Neural progenitor cell (in vitro differentiated cells): ENCODE measurements at places on chromosomes 2 and 18.

DNA sequence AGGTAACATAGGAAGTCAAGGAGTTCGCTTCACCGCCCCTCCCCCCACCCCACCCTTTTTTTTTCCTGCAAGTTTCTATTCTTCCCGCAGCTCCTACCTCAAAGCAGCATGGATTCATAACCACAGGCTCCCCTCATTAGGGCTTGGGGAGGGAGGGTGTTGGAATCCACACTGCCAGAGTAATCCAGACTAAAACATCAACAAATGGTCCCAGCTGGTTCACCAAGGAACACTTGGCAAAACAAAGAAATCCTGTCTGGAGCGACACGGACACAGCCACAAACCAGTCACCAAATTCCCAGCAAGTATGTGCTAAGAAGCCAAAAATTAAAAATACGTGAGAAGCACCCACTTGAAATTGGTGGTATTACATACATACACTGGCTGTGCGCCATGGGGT lies 106.9 kb upstream of the PPP1CB start:
- no peak for DNase-seq

DNA sequence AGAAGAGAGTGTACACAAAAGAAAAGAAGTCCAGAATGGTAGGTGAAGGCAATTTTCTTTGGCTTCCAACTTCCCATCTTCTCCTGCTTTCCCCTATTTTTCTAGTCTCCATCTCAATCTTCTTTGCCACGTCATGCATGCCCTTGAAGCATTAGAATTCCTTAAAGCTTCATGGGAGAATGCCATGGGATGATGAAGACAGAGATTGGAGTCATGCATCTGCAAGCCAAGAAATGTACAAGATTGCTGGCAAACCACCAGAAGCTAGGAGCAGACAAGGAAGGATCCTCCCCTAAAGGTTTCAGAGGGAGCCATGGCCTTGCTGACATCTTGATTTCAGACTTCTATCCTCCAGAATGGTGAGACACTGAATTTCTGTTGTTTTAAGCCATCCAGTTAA lies 305.9 kb downstream of the HRH4 start:
- DNase-seq = no peak

DNA sequence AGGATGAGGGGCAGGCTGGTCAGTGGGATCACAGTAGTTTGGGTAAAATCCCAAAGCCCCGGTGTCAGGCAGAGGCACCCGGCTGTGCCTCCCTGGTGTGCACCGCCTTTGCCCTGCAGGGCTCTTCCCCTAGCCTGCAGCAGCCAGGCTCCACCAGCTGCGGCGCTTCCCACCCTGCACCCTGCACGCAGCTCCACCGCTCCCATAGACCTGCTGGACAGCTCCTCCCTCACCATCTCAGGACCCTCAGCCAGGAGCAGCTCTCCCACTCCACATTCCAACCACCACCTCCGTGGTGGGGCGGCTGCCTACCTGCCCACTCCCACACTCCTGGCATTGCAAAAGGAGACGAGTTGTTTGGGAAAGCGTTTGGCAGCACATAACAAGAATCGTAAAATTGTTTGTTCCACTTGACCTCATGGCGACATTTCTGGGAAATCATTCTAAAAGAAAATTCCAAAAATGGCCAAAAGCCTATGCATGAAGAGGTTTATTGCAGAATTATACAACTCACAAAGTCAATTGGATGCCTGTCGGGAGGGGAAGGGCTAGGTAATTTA lies 287.4 kb upstream of the HDAC4 start:
- no peak for DNase-seq

DNA sequence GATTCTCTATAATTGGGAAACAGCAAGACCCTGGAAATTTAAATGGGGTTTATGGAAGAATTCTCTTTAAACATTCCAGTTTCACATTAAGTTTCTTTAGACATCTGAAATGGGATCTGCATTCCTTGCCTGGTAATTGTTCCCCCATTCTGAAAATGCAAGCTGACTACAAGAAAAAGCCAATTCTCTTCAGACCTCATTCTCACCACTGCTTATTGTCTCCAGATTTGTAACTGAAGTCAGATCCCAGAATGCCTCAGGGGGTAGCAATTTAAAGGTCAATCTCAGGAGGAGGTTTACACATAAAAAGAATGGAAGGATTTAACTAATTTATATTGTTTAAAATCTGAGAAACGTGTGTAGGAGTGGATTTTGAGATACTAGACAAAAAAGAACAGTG lies 41.2 kb downstream of the COL3A1 start:
- DNase-seq = peak; percentile 47

- DNase-seq = no peak
These were observed 88.2 kb downstream of the DTNB start for GRCh38 chr2:25585189-25585588.

- DNase-seq = no peak
These were observed 28.8 kb upstream of the TBC1D8 start for GRCh38 chr2:101179982-101180381.

DNA sequence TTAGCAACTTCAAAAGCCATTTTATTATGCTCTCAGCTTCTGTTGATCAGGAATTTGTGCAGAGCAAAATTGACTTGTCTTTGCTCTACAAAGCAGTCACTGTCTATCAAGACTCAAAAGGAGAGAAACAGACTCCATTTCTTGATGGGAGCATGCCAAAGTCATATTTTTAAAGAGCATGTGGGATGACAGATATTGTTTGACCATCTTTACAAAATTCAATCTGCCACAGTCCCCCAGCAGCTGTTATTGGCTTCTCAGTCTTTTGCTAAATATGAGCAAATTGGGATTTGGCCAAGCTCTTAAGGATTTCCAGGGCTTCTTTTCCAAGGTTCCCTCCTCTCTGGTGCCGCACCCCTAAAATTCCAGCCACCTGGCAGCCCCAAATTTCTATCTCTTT lies 67.9 kb downstream of the TEX51 start:
- DNase-seq = no peak

- no peak for DNase-seq
These were observed 621.2 kb downstream of the MBD2 start for GRCh38 chr18:53603276-53603675.

- DNase-seq = peak; percentile 48
These were observed 4.7 kb downstream of the CDK5R2 start for GRCh38 chr2:218964041-218964771.

- DNase-seq = no peak
These were observed 5.3 kb upstream of the TYMS start for GRCh38 chr18:652131-652530.

DNA sequence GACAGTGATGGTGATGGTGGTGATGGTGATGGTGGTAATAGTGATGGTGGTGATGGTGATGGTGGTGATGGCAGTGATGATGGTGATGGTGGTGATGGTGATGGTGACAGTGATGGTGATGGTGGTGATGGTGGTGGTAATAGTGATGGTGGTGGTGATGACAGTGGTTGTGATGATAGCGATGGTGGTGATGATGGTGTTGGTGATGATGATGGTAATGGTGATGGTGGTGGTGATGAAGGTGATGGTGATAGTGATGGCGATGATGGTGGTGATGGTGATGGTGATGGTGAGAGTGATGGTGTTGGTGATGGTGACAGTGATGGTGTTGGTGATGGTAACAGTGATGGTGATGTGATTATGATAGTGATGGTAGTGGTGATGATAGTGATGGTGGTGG lies 94.3 kb downstream of the ASB1 start:
- no peak for DNase-seq

DNA sequence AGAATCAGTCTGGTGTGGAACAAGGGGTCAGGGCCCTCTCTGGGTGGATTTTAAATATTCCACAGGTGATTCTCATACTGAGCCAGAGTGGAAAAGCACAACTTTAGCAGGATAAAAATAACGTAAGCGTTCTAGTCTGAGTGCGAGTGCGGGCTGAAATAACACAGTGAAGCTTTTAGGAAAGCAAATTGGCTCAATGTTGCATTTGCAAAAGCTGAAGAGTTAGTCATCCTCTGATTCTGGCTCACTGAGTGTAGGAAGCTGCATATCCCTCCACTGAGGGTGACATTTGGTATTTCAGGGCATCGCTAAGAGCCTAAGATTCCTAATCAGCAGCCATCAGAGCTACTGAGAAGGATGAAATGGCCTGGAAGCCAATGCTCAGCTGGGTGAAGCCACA lies 134.7 kb downstream of the RIF1 start:
- DNase-seq = no peak
